ENCODE measurements at places on chromosomes 5 and 9.

DNA sequence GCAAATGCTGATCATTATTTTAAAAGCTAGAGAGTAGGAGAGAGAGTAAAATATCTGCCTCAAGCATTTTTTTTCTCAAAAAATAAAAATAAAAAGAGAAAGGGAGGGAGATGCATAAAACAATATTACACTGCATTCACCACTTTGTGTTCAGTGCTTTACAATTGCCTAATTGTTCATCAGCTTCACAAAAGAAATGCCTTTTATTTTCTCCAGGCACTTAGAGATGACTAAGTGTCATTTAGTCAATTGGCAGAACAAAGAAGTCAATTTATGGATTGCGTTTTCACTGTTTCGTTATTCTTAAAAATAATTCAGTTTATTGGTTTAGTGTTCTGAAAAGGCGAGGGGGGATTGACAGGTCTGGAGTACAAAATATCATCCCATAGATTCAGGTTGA lies 232.5 kb upstream of the CCNH start:
- DNase-seq, result no peak

DNA sequence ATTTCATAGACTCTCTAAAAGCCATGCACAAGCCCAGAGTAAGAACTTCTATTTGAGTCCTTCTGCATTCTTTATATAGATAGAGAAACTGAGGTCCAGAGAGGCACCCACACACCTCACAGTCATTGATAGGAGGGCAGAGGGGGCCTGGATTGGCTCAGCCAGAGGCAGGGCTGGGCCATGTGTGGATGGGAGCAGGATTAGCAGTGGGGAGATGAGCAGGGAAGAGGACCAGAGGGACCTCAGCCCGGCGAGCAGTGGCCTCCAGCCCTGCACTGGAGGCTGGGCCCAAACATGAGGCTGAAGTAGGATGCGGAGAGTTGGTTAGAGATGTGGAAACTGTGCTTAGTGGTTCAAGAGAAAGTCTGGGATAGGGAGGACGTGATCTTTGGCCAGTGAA lies 34.0 kb downstream of the PPARGC1B start:
- DNase-seq, result no peak

GRCh38 chr5:146398826-146399225 lies 48.3 kb upstream of the TCERG1 start:
- DNase-seq, result no peak

GRCh38 chr5:153079396-153079795 lies 411.1 kb upstream of the GRIA1 start:
- DNase-seq, result no peak

DNA sequence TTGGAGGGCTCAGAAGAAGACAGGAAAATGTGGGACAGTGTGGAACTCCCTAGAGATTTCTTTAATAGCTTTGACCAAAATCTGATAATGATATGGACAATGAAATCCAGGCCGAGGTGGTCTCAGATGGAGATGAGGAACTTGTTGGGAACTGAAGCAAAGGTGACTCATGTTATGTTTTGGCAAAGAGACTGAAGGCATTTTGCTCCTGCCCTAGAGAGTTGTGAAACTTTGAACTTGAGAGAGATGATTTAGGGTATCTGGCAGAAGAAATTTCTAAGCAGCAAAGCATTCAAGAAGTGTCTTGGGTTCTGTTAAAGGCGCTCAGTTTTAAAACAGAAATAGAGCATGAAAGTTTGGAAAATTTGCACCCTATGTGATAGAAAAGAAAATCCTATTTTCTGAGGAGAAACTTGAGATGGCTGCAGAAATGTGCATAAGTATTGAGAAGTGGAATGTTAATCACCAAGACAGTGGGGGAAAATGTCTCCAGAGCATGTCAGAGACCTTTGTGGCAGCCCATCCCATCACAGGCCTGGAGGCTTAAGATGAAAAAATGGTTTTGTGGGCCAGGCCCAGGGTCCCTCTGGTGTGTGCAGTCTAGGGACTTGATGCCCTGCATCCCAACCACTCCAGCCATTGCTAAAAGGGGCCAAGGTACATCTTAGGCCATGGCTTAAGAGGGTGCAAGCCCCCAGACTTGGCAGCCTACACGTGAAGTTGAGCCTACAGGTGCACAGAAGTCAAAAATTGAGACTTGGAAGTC lies 463.7 kb upstream of the TLE4 start:
- DNase-seq, result no peak

DNA sequence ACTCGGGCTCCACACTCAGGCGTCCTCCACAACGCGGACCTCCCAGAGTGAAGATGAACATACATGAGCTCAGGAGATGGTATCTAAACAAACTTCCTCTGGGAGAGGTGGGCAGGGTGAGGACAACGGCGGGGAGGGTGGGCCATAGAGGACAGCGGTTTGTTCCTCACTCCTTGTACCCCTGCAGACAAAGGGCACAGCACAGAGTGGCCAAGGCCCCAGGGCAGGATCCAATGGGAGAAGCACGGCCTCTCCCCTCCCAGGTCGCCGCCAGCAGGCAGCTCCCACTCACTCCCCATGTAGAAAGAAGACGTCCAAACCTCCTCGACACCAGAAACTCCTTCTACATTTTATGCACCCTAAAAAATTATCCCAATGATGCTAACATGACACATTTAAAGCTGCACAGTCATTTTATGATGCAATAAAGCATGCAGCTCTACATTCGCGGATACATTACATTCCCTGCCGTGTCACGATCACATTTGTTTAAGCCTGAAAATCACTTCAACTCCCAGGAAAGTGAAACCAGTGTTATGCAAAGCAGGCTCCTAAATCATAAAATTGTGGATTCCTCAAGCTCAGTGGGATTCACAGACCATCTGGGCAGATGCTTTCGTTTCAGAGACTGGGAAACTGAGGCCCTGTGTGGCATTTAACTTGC lies 87.5 kb upstream of the SARDH start:
- no peak for DNase-seq

DNA sequence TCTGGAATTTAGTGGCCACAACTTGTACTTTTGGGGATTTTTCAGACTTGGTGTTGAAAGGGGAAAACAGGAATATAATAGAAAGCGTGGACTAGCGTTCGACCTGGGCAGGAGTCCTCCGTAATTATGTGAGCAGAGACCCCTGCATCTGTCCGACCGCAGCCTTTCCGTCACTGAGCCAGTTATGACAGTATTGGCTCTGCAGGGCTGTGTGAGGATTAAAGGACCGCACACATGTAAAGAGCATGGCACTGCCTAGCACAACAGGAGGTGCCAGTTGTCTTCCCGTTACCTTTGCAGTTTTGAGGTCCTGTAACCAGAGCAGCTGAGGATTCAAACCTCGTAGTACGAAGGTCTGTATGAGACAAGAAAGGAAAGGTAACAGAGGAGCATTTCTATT lies 1.2 kb downstream of the B4GALT7 start:
- no peak for DNase-seq

DNA sequence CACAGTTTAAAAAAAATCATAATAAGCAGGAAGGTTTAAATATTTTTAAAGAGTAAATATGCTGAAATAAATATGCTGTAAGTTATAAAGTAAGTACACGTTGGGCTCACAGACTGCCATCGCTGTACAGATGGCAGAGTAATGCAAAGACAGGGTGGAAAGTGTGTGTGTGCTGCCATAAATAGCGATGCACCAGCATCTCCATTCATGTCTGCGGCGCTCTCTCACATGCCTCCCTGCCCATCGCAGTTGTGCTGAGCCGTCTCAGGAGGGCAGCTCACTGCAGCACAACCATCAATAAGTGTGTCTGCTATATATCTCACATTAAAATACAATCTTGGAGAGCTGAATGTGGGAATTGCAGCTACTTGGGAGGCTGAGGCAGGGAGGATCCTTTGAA lies 14.3 kb downstream of the MOCS2 start:
- no peak for DNase-seq

- no peak for DNase-seq
These were observed 7.1 kb downstream of the MAT2B start for GRCh38 chr5:163512526-163512925.

- no peak for DNase-seq
These were observed 75.5 kb downstream of the PPP2R2B start for GRCh38 chr5:146802945-146803522.

- DNase-seq, result no peak
These were observed 69.4 kb upstream of the PSD2 start for GRCh38 chr5:139726248-139726647.

- no peak for DNase-seq
These were observed 89.2 kb downstream of the PDE6A start for GRCh38 chr5:149855366-149855765.

GRCh38 chr5:9720361-9720760 lies 90.2 kb upstream of the TAS2R1 start:
- no peak for DNase-seq

All from stimulated activated CD8-positive, alpha-beta memory T cell treated with anti-CD3 and anti-CD28 coated beads, Interleukin-7, amount 100 ng/mL, for 4 hours (primary cell).